ENCODE measurements at places on chromosomes 11 and 22.

GRCh38 chr11:44952500-44953260 lies 2.0 kb upstream of the TP53I11 start:
- no peak for DNase-seq

- DNase-seq = no peak
Measured at GRCh38 chr11:59272771-59273372, 60.1 kb upstream of the MPEG1 start.

- DNase-seq = no peak
Measured at GRCh38 chr22:46454504-46455269, 82.7 kb downstream of the CELSR1 start.

GRCh38 chr22:50102946-50103345 lies 13.1 kb downstream of the MOV10L1 start:
- DNase-seq = no peak

DNA sequence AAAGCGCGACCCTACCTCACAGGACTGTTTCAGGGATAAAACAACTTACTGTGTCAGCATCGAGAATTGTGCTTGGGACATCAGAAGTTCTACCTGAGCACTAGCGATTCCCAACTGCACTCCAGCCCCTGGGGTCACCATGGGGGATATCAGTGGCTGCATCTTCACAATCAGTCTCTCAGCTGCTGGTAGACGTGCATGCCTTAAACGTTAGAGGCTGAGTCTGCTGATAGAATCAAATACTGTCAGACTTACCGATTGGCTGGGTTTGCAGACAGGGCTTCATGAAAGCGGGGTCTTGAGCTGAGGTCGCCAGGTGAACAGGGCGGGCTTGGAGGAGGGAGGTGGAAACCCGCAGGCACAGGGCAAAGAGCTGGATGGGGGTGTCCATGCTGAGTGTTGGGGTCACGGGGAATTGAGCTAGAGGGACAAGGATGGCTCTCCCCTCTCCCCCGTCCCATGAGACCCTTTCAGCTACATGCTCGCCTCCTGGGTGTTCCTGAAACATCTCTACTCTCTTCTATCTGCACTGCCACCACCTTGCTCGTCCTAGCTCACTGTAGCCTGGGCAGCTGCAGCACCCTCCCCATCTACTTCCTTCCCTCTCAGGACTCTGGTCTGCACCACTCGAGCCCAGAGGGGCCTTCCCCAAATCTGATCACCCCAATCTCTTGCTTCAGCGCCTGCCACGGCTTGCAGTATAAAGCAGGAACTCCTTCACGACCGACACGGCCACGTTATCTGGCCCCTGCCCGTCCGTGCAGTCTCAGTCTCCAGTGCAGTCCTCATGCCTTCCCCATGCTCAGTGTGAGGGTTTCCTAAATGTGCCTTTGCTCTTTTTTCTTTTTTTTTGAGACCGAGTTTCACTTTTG lies 43.5 kb downstream of the ST14 start:
- DNase-seq = no peak
